Non-pigmented ciliary epithelial cell (primary cell): ENCODE measurements at places on chromosomes 3 and 15.

- no peak for DNase-seq
Measured at GRCh38 chr15:98686983-98687382, 38.6 kb downstream of the IGF1R start.

GRCh38 chr15:70286113-70286806 is 188.5 kb upstream of the TLE3 start:
- no peak for DNase-seq

DNA sequence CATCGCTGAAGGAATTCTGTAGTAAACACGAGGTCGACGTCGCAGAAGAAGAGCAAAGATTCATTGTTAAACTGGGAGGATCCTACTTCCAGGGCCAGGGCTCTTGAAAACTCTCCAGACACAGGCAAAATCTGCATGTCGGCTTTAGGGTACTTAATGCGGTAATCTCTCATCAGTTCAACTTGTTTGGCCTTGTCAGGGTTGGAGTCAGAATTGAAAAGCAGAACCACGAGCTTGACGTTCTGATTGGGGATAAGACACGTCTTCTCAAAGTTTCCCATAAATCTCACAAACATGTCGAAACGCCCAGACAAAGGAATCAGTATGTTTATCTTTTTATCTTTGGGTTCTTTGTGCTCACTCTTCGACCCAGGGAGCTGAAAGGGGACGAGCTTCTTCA is 74.0 kb downstream of the CHSY1 start:
- DNase-seq, result no peak

DNA sequence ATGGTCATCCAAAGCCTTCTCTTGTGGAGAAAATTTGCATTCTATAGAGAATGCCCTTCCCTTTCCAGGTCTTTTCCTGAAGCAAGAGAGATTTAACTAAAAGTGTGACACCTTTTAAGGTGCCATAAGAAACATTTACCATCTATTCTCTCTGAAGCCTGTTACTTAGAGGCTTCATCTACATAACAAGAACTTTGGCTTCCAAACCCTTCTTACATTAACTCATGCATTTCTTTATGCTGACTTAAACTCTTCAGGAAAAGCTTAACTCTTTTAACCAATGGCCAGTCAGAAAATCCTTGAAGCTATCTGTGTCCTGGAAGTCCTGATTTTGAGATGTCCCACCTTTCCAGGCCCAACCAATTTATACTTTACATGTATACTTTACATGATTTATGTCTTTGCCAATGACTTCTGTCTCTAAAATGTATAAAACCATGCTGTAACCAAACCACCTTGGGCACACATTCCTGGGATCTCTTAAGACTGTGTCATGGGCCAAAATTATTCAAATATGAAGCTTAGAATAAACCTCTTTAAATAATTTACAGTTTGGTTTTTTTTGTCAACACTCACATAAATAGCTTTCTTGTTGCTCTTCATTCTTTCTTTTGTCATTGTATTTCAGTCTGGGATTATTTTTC is 472.6 kb upstream of the NECTIN3 start:
- DNase-seq, result no peak

DNA sequence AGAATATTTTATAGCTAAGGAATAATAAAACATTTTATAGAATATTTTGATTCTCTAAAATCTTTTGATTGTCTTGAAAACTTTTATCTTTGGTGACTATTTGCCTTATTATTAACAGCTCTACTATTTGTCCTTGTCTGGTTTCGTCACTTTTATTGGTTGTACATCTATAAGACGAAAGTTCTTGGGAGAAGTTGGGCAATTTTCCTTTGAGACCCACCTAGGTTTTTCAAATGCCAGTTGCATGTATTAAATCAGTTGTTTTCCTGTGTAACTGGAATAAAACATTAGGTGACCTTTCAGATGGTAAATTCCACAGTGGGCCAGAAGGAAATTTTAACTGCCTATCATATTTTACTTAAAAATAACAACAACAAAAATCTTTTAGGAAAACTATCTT is 1245.7 kb downstream of the SI start:
- no peak for DNase-seq

GRCh38 chr15:68366314-68366713 is 65.6 kb downstream of the ITGA11 start:
- no peak for DNase-seq

DNA sequence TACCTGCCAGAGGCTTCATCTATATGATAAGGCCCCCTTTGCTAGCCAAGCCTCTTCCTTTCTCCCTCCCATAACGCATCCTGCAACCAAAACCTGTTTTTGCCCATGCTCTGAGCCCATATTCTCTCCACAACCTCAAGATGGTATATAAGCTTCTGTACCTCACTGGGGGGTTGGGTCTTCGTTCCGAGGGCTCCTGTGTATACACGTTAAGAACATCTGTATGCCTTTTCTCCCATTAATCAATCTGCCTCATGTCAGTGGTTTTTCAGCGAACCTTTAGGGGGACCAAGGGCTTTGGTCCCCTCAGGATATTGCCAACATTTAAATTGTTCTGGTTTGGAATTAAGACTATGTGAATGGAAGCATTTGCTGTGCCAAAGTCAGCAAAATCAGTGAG is 168.0 kb downstream of the PEX5L start:
- DNase-seq, result no peak

- DNase-seq, result no peak
Measured at GRCh38 chr3:127817406-127817841, 4.9 kb downstream of the MGLL start.

DNA sequence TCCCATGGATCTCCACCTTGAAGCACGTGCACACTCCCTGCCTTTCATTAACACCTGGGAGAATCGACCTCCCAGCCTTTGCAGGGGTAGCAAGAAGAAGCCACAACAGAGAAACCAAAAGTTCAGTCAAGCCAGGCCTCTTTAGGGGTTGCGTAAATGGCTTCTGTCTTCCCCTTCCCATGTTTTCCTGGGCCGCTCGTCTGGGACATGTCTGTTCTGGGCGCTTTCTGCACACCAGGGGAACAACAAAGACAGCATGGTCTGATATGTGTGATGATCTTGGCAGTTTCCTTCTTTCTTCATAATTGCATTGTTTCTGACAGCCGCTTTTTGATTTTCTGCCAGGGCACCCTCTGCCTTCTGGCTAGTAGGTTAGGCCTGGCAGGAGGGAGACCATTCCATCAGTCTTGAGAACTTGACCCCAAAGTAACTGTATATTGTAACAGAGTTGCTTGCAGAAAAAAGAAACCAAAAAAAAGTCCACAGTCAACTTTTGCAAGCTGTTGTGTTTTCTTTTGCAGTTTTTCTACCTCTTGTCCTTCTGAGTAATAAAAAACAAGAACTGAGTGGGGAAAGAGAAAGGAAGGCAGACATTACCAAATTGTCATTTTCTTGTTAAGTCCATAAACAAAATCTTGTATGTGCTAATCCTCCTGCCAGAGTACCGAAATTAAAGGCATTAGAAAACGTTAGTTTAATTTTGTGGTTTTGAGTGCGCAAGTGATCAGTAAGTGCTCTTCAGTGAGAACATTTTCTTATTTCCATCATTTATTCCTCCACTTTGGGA is 56.0 kb upstream of the FURIN start:
- no peak for DNase-seq

DNA sequence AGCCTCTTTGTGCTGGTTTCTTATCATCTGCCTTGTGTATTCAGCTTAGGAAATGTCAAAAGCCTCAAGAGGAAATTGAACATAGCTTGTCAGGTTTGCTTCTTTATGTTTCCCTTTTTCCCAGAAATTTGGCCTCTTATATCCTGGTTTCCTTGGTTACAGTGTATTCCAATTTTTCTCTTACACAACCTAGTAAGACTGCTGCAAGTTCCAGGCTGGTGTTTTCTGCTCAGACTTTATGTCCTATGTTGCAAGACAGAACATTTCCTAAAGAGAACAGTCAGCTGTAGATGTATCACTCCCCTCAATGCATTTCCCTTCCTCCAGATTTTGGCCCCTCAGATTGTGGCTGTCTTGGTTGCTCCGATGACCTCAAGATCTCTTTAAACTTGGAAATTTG is 102.5 kb downstream of the SH3GL3 start:
- no peak for DNase-seq

DNA sequence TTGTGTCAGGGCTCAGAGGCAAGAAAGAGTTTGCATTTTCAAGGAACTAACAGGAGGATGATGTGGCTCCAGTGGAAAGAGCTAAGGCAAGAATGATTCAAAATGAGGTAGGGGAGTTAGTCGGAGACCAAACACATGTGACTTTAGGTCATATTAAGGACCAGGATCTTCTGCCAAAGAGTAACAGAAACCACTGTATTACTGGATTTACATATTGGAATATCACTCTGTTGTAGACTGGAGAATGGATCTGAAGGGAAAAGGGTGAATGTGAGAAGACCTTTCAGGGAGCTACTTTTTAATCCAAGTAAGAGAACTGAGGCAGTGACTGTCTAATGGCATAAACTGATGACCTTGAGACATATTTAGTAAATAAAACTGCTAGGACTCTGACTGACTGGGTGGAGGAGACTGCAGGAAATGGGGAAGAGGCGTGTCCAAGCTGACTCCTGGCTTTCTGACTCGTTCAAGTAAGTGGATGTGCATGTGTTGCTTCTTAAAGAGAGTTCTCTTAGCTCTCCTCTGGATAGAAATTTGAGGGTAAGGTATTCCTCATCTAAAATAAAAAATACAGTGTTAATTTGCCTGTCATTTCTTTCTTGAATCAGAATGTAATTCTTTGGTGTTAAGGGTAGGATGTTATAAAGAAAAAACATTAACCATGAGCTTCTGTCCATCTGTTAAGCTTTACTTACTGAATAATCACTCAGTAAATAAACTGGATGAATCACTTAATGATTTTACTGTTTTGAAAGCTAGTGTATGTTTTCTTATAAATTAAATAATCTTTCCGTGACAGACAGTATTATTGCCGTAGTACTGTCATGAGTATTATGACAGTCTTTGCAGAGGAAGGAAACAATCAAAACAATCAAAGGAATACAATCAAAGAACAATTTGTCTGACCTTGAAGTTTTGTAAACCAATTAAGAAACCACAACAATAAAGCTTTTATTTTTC is 58.3 kb upstream of the CFAP20DC start:
- DNase-seq, result no peak

GRCh38 chr3:33716227-33716626 is 1.8 kb downstream of the CLASP2 start:
- DNase-seq, result no peak

GRCh38 chr15:68489421-68489820 is 57.5 kb upstream of the ITGA11 start:
- DNase-seq, result no peak

DNA sequence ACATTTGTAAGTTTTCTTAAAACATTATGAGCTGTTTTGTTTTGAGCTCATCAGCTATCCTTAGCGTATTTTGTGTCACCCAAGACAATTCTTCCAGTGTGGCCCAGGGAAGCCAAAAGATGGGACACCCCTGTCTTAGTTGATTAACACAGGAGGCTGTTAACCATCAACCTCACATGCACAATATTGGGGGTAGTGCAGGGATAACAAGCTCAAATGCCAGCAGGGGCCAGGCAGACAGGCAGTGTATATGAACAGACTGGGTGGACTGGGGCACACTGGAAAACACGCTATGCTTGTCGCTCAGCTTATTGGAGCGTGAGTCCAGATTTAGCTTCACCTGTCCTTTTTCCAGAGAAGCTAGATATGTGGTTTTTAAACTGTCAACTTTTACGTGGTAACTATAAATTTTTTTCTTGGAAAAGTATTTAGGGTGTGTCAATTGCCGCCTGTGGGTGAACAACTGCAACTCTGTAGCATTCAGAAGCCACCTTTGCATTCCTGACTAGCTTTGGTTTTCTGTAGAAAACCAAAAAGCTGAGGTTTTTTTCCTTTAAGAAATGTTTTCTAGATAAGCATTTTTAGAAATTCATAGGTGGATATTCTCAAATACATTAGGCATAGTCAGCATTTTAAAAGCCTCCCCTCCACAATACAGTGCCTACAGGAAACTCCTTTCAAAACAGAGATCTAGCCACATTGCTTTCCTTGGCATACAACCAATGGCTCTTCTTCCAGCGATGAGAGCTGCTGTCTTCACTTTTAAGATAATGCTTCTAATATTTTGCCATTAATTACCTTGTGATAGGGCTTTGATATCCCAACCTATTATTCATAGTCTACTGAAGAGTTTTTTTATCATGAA is 14.6 kb downstream of the PSMD6 start:
- DNase-seq, result no peak

DNA sequence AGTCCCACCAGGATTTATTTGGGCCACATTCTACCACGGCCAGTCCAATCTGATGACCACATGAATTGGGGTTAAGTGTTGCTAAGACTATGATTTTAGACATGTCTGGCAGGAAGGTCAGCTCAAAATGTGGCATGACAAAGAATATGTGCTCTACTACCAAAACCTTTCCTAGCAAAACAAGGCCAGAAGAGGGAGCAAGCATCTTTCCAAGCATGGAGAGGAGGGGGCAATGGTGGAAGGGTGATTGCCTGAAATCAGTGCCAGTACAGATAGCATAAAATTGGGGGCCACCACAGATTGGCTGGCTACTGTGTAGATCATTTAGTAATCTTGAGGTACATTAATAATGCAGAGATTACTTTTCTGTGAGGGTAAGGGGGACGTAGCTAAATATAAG is 43.2 kb downstream of the TMEM39A start:
- DNase-seq, result no peak

GRCh38 chr3:122918576-122919290 is 108.8 kb downstream of the SEMA5B start:
- no peak for DNase-seq

- DNase-seq, result no peak
Measured at GRCh38 chr3:138684396-138684795, 75.8 kb downstream of the FAIM start.

DNA sequence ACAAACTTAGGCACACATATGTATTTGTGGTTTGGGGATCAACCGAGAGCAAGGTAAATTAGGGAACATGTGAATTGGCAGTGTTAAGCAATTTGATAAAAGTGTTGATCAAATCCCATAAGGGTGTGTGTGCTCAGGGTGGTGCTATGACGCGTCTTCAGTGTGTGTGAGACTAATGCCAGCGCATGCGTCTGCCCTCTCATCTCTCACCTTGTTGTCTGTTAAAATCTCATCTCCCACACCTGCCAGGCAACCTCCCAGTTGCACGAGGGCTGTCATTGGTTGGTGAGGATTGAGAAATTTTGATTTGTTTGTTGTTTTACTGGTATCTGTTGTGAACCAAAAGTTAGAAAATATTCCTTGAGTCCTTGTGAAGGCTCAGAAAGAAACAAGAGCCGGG is 137.2 kb upstream of the ICE2 start:
- no peak for DNase-seq

GRCh38 chr15:39281094-39281493 is 299.8 kb upstream of the THBS1 start:
- DNase-seq, result no peak

GRCh38 chr3:159922861-159923312 is 65.7 kb upstream of the IL12A start:
- DNase-seq, result no peak

DNA sequence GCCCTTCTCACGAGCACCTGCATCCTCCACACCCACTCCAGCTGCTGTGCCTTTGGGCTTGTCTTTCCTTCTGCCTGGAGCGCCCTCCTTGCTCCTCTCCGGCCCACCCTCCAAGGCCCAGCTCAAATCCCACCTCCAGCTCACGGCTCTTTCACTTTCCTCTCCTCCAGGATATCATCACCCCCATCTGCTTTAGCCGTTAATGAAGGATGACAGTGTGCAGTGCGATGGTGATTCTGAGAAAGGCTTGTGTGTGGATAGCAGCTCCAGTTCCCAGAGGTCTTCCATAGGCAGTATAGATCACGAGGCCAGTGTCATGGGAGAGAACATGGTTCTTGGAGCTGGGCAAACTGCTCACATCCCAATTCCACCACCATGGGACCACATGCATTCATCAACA is 237.4 kb downstream of the TLE3 start:
- no peak for DNase-seq
